Effector CD4-positive, alpha-beta T cell (primary cell): ENCODE measurements at places on chromosomes 2 and 18.

GRCh38 chr18:21053127-21053526, 58.5 kb downstream of the ROCK1 start:
- DNase-seq, result no peak

DNA sequence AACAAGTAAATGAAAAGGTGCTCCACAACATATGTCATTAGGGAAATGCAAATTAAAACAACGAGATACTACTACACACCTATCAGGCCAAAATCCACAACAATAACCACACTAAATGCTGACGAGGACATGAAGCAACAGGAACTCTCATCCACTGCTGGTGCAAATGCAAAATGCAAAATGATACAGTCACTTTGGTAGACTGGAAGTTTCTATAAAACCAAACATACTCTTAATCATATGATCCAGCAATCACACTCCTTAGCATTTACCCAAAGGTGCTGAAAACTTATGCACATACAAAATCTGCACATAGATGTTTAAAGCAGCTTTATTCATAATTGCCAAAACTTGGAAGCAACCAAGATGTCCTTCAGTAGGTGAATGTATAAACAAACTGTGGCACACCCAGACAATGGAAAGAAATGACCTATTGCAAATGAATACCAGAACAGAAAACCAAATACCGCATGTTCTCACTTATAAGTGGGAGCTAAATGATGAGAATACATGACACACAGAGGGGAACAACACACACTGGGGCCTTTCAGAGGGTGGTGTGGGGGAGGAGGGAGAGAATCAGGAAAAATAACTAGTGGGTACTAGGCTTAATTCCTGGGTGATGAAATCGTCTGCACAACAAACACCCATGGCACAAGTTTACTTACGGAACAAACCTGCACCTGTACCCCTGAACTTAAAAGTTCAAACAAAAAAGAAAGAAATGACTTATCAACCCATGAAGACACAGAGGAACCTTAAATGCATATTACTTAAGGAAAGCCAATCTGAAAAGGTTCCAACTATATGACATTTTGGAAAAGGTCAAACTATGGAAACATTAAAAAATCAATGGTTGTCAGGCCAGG, 80.4 kb downstream of the ASXL2 start:
- DNase-seq, result no peak

DNA sequence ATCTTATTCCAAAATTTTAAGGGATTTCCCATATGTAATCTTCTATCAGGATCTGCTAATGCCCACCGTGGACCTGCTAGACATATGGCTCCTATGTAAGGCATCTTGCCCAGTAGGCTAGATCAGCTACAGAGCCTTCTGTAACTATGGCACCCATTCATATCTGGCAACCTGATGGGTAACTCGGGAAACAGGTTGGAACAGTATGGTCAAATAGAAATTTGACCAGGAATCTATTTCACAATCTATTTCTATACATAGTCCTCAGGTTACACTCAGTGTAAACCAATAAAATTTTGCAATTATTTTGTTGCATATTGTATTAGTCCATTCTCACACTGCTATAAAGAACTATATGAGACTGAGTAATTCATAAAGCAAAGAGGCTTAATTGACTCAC, 93.3 kb downstream of the ST6GAL2 start:
- DNase-seq, result no peak

DNA sequence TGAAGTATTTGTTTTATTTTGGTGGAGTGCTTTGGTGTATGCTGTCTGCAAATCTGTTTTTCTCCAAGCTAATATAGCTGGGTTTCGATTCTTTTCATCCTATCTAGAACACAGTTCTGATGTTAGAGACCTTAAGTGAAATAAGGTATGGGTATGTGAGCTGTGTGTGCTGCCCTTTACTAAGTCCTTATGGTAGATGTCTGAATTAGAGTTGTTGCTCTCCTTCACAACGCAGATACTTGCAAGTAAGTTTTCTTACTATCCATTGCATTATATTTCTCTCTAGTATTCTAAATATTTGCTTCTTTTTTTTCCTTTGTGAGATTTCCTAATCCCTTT, 38.6 kb downstream of the AGFG1 start:
- no peak for DNase-seq

DNA sequence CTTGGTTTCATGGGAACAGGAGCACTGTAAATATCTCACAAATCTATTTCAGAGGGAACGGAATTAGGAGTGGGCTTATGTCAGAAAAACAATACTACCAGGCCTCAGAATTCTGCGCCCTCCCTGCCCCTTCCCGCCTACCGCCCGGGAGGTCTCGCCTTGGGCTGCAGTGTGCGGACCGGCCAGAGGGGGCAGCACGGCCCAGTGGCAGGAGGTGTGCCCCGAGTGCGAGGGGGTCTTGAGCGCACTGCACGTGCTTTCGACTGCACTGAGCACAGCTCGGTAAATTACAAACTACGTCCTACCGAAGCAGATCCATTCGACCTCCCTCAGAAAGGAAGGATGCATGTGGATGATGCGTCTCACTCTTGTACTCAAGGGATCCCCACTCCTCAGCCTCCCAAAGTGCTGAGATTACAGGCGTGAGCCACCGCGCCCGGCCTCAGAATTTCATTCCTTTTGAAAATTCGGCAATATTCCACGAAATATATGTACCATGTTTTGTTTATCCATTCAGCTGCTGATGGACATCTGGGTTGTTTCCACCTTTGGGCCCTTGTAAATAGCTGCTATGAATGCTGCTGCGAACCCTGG, 297.0 kb downstream of the BCL2 start:
- no peak for DNase-seq

- no peak for DNase-seq
Measured at GRCh38 chr18:58619596-58619930, 9.3 kb downstream of the ALPK2 start.

DNA sequence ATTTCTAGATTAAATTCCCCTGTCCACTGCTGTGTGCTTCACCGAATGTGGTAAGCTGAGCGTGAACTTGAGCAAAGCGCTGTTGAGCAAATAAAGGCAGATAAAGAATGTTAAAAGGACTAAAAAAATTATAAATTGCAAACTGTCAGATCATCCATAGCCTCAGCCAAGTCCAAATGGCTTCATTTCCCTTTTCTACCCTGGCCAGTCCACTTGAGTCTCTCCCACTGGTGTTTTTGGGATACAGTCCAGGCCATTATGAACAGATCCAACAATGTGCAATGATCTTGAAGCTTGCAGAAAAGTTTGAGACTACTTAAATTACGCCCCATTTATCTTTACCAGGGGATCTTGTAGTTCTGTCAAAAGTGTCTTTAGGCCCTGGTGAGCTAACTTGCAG, 254.6 kb upstream of the PIK3C3 start:
- no peak for DNase-seq

DNA sequence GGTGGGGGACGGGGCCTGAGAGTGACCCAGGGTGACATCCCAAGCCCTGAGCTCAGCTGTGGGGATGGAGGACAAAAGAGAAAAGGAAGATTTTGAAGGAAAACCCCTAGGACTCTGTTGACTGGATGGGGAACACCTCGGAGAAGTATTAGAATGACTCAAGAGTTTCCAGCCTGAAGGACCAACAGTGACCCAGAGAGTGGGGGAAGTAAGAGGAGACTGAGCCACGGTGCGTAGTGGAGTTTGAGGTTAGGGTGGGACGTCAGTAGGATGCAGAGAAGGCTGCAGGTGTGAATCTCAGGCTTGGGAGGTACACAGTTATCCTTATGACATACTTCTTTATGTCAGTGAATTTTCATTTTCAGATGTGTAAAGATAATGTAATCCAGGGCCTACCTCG, 119.5 kb downstream of the NCK2 start:
- DNase-seq, result no peak

DNA sequence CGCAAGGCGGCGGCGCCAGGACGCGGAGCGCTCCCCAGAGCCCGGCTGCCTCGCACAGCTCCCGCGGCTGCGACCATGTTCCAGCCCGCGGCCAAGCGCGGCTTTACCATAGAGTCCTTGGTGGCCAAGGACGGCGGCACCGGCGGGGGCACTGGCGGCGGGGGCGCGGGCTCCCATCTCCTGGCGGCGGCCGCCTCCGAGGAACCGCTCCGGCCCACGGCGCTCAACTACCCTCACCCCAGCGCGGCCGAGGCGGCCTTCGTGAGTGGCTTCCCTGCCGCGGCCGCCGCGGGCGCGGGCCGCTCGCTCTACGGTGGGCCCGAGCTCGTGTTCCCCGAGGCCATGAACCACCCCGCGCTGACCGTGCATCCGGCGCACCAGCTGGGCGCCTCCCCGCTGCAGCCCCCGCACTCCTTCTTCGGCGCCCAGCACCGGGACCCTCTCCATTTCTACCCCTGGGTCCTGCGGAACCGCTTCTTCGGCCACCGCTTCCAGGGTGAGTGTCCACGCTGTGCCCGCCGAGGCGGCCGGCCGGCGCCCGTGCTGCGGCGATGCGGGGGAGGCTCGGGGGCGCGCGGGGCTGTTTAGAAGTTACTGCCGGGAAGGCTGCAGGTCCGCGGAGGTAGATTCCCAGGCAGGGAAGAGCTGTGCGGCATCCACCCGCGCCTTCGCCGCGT, 696 bp downstream of the EMX1 start:
- DNase-seq, result no peak

DNA sequence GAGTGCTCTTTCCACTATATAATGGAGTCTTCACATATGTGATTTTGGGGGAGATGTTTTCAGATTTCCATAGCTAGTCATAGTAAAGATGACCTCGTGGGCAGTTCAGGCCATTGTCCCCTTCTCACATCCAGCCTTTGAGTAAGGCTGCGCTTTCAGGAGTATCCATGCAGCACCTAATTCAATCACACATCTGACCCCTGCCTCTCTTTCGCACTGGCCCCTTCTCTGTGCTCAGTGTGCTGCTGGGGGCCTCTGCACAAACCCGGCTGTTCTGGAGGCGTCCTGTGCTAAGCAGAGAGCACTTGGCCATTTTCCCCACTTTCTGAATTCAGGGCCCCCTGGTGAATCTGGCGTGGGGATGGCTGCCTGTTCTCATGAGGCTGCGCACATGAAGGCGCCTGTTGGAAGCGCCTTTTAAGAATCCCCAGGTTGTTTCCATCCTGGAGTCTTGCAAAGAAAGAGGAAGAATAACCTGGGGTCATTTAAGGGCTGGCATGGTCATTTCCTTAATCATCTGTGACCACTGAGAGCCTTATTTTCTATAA, 96.0 kb upstream of the ALPP start:
- no peak for DNase-seq

- DNase-seq, result no peak
Measured at GRCh38 chr2:54524226-54524991, 68.3 kb downstream of the SPTBN1 start.

- DNase-seq, result no peak
Measured at GRCh38 chr2:95573866-95574265, 17.9 kb upstream of the TRIM43 start.

DNA sequence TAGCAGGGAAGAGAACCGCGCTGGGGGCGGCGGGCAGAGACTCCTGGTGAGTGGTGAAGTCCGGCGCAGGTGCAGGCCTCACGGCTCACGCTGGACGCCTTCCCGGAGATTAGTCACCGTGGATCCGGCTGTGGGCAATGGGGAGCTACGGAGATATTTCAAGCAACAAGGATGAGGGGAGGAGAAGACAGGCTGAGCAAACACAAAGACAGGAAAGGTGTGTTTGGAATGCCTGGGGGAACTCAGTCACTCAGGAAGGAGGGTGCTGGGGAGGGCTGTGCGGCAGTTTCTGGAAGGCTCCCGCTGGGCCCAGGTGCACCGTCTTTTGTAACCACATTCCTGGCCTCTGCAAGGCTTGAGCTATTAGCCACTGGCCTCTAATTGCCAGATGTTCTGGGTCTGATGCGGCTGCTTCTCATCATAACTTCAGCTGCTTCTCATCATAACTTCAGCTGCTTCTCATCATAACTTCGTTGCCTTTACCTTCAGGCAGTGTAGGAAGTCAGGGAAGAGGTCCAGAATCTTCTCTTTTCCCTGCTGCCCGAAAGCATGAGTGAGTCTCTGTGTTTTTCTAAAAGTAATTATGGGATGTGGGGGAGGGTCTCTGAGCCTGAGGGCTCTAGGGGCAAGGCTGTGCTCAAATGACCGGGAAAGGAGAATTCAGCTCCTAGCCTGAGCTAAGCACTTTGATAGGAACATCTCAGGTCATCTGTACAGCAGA, 118.9 kb downstream of the PXDN start:
- DNase-seq, result no peak

DNA sequence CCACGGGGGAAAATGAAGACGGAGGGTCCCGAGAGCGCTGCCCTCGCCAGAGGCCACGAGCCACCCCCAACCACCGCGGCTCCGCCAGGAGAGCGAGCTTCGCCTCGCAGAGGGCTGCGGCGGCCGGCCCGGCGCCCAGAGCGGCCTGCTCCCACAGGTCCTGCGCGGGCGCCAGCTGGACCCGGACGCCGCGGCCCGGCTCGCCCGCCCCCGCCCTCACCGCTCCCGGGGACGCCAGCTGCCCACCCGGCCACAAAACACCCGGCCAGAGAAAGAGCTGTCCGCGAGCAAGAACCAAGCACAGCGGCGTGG, 709 bp downstream of the PTPN2 start:
- no peak for DNase-seq

DNA sequence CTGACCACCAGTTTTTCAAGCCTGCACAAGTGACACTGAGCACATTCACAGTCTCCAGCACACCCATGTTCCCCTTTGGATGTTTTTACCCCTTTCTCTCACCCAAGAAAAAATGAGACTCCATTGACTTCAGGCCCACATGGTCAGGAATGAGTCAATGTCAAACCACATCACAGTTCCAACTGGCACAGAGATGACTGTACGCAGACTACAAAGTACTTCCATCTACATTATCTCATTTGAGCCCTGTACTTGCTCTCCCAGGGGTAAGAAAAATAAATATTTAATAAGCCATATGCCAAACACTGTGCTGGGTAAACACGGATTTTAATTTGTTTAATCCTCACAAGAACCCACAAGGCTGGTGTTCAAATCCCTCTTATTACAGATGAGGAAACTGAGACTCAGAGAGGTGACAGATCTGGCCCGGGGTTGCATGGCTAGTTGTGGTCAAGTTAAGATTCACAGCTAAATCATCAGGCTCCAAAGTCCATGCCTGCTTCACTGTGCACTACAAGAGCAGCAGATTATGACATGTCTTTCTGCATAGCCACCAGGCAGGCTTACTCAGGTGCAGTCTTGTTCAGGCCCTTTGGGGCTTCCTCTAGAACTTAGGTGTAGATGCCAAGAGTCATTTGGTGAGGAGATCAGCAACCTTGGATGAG, 106.1 kb downstream of the TXNL1 start:
- no peak for DNase-seq

DNA sequence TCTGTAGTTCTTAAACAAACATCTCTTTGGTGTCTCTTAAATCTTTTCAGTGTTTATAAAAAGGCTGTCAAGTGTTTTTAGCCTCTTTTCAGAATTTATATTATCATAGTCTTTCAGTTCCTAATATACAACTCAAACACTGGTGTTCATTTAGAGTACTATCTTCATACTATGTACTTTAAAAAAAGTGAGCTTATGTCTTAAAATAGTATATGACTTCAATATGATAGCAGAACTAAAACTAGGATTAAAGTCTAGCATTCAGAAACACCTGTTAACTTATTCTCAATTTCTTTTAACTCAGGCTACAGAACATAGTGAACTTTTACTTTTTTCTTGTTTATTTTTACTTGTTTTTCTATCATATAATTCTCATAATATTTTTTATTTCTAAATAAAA, 14.7 kb upstream of the IKZF2 start:
- DNase-seq, result no peak

- DNase-seq, result no peak
Measured at GRCh38 chr2:24471662-24472061, 19.4 kb upstream of the NCOA1 start.
